ENCODE measurements at places on chromosomes 2 and 18.
A peak's percentile ranks its signal among the peaks of the same experiment; 100 is the strongest.

GRCh38 chr2:168964251-168964807 is 63.2 kb downstream of the G6PC2 start:
- DNase-seq: no peak

GRCh38 chr2:155054712-155055111 is 356.2 kb downstream of the KCNJ3 start:
- DNase-seq: no peak

- DNase-seq: no peak
These were observed 949.8 kb upstream of the LRATD1 start for GRCh38 chr2:13682540-13683272.

DNA sequence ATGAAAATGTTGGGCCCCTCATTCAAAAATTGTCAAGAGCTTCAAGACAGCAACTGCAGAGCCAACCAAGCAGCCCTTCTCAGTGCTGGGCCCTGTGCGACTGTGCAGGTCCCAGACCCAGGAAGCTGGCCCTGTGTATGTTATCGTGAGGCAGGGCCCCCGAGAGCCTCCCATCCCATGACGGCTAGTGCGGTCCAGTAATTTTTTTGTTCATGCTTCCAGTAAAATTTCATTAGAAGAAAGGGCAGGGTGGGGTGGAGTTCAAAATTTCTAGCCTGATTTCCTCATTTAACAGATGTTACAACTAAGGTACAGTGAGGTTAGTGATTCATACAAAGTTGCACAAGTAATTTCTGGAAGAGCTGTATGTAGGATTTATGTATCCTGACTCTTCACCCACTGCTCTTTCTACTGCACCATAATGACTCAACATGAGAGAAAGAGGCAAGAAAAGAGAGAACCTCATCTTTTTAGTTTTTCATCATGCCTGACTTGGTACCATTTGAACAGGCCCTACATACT is 105.5 kb downstream of the ZEB2 start:
- no peak for DNase-seq

GRCh38 chr2:99710721-99711120 is 220.9 kb upstream of the REV1 start:
- DNase-seq: no peak

GRCh38 chr2:118237451-118237850 is 149.2 kb downstream of the INSIG2 start:
- no peak for DNase-seq

- no peak for DNase-seq
These were observed 292.9 kb upstream of the MYT1L start for GRCh38 chr2:2623939-2624338.

GRCh38 chr18:73690222-73690621 is 457.4 kb downstream of the FBXO15 start:
- DNase-seq: no peak

- DNase-seq: no peak
These were observed 146.5 kb downstream of the NCKAP5 start for GRCh38 chr2:133421516-133422324.

- no peak for DNase-seq
These were observed 31.4 kb upstream of the ZNG1B start for GRCh38 chr2:113406114-113406513.

DNA sequence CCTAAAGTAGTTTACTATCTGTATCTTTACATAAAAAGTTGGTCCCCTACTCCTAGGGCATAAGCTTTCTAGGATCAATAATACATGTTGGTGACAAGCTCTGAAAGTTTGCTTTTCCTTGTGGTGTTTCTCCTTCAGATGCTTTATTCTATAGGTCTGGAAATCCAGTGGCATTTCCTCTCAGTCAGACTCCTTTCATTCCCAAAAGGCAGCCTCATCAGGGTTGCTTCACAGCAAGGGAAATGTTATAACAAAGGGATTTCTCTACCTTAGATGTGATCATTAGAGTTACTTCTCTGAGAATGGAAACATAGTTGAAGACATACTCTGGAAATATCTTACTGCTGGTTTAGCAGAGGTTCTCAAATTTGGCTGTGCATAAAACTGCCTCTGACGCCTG is 1072.4 kb upstream of the ZEB2 start:
- DNase-seq: no peak

DNA sequence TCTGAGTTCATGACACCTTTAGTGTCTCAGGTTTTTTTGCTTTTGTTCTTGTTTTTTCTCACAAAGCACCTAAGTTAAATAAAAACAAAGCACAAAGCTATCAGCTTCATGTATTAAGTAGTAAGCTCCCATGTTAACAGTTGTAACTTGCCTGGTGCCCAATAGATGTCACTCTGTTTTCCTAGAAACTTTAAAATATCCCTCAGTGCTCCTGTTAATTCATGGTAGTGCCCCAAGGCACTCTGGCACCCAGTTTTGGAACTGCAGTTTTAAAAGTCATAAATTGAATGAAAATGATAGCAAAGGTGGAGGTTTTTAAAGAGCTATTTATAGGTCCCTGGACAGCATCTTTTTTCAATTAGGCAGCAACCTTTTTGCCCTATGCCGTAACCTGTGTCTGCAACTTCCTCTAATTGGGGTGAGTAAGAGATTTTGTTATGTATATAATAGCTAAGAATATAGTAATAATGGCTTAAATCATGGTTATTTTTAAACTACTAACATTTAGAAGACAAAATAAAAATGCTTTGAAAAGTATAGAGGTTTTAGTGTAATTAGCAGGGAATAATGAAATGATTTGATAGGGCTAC is 555.0 kb upstream of the TMEFF2 start:
- no peak for DNase-seq

GRCh38 chr2:222568865-222569264 is 87.0 kb downstream of the FARSB start:
- DNase-seq: no peak

GRCh38 chr2:67666386-67667053 is 269.4 kb downstream of the ETAA1 start:
- DNase-seq: no peak

GRCh38 chr2:123913143-123913735 is 111.8 kb upstream of the CNTNAP5 start:
- DNase-seq: peak; percentile 49

GRCh38 chr2:8682719-8683667 is 1.1 kb downstream of the ID2 start:
- peak; percentile 60 for DNase-seq

GRCh38 chr2:64344999-64345576 is 108.9 kb upstream of the LGALSL start:
- DNase-seq: no peak

- DNase-seq: no peak
These were observed 29.8 kb downstream of the PCBP1 start for GRCh38 chr2:70116936-70117552.

DNA sequence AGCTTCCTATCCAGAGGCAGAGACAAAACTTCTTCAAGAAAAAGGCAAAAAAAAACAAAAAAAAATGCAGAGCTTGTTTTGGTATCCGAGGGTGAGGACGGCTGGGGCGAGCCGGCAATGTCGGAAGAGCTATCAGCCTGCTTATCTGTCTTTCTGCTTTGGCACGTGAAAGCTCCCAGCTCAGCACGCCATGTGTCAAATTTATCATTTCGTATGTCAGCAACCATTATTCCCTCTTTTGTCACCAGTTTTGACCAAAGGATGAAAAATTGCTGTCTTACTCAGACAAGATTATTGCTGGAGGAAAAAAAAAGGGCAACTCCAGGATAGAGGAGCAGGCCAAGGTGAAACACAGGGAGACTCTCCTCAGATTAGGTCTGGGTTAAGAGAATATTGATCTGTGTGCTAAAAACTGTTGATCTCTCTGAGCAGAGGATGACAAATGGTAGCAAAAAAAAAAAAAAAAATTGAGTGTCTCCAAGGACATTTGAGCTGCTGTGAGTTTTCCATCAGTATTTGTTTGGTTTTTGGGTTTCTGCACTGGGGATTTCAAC is 532.0 kb upstream of the POU3F3 start:
- no peak for DNase-seq

DNA sequence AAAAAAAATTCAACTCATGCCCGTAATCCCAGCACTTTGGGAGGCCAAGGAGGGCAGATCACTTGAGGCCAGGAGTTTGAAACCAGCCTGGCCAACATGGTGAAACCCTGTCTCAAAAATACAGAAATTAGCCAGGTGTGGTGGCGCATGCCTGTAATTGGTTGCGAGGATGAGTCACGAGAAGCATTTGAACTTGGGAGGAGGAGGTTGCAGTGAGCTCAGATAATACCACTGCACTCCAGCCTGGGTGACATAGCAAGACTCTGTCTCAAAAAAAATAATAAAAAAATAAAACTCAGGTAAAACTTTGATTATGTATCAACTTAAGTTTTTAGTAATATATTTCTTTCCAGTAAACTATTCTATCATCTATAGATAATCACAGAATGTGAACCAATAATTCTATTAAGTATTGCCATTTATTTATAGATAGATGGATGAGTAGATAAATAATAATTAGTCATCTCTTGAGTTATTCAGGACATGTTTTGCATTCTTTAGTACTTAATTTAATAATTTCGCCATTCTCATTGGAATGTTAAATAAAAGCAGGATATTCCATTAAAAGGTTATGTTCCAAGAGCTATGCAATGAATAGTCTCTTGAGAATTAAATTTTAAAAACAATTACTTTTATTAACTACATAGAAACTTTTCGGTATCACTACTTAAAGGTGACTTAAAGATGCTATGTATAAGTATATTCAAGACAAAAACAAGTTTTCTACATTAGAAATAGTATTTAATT is 48.7 kb downstream of the WDPCP start:
- DNase-seq: no peak

- peak; percentile 40 for DNase-seq
These were observed 160.4 kb upstream of the PID1 start for GRCh38 chr2:229431327-229431954.

- DNase-seq: no peak
These were observed 72.9 kb downstream of the EN1 start for GRCh38 chr2:118774458-118775133.

DNA sequence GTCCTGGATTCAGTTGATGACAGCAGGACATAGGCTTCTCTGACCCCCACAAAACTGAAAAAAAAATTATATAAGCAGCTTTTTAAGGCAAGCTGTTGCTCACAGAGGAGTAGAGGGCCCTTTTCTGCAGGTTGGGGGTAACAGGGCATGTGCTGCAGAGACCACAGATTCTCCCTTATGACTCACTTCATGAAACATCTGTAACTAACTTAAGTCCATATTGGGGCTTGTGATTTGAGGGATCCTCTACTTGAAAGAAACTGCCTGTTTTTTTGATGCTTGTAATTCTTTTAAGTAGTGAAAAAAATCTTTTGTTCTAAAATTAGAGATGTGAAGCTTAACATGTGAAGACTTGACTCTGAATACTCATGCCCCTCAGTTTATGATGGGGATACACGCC is 33.4 kb downstream of the XRCC5 start:
- DNase-seq: no peak

Data from hematopoietic multipotent progenitor cell treated with erythropoietin and hydrocortisone succinate and interleukin-3 and kit ligand, for 8 days (in vitro differentiated cells).